IPS-NIHi11 (cell line): ENCODE measurements at places on chromosomes 6 and 20.

GRCh38 chr6:43795421-43795820, 25.4 kb downstream of the VEGFA start:
- DNase-seq, result no peak

DNA sequence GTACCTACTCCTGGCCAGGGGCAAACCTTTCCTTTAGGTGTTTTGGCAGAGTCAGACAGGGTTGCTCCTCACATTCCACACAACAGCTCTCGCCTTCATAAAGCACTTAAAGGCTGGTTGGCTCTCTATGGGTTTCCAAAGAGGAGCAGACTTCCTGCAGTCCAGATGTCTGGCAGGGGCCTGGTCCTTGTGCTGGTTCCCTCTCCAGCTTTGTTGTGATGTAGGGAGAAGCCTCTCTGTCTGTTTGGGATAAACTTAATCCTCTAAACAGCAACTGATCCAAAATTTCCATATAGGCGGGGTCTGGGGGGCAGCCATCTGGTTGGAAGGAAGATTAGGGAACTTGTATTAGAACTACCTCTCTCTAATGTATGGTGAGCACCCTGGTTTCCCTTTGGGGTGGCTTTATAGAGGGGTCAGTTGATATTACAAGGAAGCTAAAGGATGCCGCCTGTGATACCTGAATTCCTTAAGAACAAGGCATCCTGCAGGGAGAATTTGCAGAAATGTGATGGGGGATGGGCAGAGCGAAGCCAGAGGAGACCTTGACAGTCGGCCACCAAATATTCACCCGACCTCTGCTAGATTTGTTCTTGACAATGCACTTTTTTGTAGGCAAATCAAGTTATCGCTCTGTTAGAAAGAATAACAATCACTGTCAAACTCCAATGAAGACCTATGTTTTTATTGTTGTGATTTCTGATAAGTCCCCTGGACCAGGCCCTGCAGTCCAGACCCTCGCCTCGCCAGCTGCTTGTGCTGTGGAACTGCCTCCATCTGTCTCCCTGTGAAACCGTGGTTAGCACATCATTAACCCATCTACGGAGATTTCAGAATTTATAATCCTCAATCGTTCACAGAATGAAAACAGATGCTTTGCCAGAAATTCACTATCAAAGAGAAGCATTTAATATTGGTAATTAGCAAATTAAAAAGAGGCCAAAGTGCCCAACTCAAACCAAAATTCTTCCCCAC, 94.0 kb upstream of the RALGAPA2 start:
- no peak for DNase-seq

DNA sequence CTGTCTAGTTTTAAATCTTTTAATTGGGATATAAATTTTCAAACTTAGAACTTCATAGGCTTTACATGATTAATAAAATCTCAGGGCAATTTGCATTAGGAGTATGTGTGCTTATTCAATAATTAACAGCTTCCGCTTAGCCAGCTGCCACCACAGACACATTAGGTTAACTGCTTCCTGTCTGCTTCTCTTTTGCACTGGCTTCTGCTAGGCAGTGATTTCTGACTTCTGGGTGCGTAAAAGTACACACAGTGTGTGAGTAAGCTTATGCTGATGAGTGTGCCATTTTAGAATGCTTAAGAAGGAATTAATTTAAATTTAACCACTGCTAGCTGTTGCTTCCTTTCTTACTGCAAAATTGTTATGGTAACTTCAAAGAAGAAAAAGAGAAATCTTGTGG, 73.9 kb downstream of the F13A1 start:
- no peak for DNase-seq

DNA sequence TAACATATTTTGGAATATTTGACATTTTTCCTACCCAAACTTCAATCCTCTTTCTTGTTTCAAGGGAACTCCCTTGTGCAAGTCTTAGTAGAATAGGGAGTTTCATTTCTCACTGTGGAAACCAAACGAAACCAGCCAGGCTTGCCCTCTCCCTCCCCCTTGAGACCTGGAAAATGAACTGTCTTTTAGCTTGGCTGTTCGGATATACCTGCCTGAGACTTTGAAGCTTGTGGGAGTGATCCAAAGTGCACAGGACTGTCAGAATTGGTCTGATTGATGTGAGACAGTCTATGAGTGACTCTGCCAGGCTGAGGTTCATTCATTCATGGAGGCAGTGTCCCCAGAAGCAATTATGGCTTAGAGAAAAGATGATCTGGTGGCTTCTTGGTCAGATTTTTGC, 388.1 kb downstream of the EPM2A start:
- DNase-seq, result no peak

GRCh38 chr6:38640216-38640909, 634 bp upstream of the BTBD9 start:
- no peak for DNase-seq

- DNase-seq, result no peak
Observed at GRCh38 chr20:10523443-10523842, 88.3 kb downstream of the SLX4IP start.

DNA sequence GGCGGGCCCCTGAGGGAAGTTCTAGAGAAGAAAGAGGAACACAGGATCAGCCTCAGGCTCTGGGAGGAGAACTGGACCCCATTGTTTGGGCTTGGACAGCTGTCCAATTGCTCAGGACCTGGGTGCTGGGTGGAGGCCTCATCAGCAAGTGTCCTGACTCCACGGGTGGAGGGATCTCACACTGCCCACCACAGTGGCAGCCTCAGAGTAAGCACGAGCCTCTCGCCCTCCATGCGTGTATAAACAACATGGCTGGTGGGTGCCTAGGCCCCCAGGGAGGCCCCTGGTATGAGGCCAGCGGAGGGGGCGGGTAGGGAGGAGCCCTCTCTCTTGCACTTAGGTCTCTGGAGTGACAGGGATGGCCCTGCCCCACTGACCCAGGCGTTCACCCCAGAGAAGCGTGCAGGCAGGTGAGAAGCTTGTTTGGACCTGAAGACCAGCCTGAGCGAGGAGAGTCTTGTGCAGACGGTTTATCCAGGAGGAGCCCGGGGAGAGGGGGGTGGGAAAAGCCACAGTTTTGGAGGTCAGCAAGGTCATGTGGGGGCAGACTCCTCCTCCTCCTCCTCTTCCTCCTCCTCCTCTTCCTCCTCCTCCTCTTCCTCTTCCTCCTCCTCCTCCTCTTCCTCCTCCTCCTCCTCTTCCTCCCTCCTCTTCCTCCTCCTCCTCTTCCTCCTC, 41.9 kb upstream of the BHLHE23 start:
- no peak for DNase-seq

DNA sequence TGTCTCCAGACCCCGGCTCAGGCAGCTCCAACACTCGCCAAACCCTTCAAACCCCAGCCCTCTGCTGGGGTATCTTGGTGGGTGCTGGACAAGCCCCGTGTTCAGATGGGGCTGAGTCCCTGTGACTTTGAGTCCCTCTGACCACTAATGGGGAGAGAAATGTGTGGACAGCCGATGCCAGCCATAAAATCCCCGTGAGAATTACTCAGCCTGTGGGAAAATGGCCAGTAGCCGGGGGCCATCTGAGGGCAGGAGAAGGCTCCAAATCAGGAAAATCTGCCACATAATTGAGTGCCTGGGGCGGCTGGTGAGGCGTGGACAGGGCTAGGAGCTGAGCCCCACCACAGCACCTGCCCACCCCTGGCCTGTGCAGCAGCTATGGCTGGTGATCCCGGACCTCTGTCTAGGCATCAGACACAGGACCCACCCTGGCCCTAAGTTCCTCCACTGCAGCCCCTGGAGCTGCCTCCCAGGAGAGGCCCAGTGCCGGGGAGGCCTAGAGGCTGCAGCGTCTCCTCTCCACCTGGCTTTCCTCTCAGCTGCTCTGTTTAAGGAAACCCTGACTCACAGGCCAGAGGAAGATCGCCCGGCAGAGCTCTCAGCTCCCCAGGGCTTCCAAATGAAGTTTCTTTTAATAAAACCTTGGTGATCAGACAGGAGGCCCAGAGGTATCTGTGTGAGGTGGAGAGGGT, 53.7 kb upstream of the SLCO4A1 start:
- no peak for DNase-seq

DNA sequence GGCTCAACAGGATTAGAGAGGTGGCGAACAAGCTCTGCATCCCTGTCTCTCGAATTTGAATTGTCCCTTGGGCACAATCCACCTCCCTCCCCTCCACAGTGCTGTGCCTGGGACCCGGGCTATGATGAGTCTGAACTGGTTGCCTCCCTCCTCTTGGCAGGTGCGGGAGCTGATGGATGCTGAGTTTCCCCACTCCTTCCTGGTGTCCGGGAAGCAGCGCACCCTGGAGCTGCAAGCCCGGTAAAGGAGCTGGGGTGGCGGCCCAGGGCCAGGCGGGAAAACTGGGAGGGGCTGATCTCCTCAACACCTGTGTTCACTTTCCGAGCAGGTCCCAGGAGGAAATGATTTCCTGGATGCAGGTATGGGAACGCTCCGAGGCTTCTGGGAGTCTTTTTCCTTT, 14.9 kb downstream of the FGD2 start:
- no peak for DNase-seq

DNA sequence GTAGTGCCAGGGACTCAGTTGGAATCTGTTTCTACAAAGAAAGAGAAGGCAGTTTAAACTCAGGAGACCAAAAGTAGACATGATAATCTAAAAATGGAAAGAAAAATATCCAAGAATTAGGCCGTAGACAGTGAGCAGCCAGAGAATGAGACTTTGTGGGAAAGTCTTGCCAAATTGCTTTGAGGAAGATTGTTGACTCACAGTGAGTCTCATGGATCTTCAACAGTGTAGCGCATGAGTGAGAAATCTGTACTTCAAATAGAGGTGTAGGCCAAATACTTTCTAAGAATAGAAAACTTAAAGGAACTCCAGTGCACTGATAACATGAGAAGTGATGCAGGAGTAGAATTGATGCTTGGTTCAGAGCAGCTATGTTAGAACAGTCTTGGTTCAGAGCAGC, 284.5 kb downstream of the HTR1B start:
- no peak for DNase-seq

GRCh38 chr6:16257999-16258708, 19.8 kb downstream of the GMPR start:
- DNase-seq, result peak; percentile 33

DNA sequence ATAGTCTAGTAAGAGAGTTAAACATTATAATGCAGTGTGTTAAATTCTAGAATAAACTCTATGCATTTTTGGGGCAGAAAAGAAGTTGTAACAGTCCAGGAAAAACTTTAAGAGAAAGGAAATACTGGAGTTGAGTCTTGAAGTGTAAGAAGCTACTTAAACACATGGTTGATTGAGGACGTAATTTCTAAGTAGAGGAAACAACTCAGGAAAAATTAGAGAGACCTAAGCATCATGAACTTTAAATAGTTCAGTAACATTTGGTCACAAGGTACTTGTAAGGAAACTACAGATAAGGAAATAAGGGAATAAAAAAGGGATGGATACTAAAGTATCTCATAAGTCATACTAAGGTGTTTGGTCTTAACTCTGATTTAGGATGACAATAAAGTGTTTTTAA, 4.7 kb upstream of the TRDN start:
- DNase-seq, result no peak

- no peak for DNase-seq
Observed at GRCh38 chr20:7411075-7411474, 529.2 kb downstream of the HAO1 start.

DNA sequence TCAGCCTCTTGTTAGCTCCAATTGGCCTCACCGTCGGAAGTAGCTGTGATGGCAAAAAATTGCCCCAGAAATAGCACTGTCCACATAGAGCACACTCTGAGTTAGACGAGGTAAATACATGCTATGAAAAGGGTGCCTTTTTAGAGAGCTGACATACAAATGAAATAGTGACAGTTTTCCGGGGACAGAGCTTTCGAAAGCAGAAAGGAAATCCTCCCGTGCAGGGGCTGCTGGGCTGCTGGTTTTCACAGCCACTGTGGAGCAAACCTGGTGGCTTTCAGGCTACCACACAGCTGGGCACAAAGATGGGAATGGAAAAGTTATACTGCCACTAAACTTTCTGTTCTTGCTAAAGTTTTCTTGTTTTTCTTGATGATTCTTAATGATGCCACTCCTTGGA, 8.3 kb downstream of the SLPI start:
- no peak for DNase-seq

- DNase-seq, result no peak
Observed at GRCh38 chr20:4973330-4974097, 27.8 kb downstream of the SLC23A2 start.

DNA sequence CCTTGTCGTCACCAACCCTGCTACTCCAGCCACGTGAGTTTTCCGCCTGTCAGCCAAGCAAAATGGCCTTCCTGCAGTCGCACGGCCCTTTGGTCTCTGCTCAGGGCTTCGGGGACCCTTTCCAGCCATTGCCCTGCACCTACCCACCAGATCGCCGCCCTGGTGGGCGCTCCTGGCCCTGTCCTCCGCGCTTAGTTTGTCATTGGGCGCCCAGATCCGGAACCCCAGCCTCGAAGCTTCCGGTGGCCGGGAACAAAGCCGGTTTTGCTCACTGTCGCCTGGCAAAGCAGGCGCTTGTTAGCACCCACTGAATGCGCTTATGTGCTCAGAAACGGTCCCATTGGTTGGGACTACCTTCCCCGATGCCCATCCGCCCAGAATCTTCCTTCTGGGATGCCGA, 536 bp downstream of the ZFP57 start:
- no peak for DNase-seq
